Eye (tissue), 1 donor: ENCODE measurements at places on chromosomes 4 and X.

DNA sequence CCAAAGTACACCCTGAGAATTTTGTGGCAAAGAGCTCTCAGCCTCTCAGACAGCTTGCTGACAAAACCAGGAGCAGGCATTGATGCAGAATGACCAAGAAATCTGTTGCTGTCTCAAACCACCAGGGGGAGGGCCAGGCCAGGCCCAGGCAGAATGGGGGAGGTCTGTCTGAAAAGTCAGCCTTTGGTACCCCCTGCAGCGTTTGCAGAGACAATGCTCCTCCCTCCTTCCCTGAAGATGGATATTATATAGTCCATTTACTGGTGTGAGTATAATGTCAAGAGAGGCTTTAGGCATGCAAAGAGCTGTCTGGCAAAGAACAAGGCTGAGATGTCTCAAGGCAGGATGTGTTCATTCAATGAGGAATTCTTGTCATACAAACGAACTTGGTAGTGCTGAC, 52.9 kb upstream of the TRPC5OS start:
- peak; percentile 46 for DNase-seq

DNA sequence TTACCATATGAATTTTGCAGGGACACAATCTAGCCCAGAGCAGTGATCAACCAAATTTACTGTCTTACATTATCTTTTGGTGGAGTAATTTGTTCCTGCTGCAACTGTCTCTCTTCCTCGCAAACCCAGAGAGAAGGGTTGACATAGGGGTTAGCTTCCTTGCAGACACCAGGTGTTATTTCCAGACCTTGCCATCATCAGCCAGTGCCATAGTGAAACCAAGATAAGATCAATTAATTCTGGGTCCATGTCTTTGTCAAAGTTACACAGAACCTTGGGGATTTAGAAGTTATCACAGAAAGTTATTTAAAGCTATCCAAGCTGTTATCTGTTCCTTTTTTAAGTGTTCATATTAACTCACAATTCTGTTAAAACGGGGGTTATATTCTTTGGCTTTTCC, 23.6 kb upstream of the GPRIN3 start:
- DNase-seq = no peak

DNA sequence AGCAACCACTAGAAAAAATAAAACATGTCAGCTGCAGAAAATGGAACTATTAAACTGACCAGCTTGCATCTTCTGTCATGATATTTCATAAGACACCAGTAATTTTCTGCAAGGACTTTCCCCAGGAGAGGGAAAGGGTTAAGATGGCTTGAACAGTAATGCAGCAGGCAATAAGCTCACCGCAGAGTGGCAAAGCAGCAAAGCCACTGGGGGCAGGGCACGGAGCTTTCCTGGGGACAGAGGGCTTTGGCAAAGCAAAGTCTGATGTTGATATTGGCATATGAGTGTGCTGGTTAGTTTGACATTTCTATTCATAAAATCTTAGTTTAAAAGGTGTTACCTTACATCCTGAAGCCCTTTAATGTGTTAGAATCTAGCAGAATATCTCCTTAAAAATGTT, 55.1 kb upstream of the NAP1L5 start:
- peak; percentile 31 for DNase-seq

GRCh38 chr4:132114885-132115284, 1034.2 kb upstream of the PCDH10 start:
- no peak for DNase-seq

DNA sequence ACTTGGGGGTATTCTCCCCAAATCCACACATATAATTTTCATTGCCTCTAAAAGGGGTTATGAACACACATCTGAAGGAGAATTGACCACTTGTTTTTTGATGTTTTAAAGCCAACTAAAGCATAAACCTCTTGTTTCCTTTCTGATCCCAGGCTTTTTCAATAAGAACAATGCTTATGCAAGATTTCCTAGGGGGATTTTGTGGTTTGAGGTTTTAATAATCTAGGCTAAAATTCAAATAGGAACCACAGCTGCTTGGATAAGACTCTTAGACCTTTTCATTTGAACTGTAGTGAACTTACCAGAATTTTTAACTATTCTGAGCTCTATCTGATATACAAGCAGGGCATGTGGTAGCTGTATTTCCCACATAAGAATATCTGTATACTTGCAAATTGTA, 651.1 kb downstream of the ANKRD50 start:
- peak; percentile 57 for DNase-seq

DNA sequence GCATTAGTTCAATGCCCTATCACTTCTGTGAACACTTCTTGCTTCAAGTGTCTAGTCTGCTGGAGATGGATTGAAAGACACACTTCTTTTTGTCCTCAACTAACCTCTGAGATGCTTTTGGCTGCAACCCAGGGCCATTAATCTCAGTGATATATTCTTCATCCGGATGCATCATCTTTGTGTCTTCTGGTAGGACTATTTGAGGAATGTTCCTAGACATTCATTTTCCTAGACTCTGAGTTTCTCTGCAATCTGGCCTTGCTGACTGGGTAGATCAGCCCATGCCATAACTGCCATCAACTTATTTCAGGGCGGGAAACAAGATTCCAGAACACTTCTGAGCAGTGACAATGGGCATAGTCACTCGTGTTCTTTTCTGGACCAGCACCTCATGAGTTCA, 329.4 kb downstream of the PDGFC start:
- DNase-seq = no peak

DNA sequence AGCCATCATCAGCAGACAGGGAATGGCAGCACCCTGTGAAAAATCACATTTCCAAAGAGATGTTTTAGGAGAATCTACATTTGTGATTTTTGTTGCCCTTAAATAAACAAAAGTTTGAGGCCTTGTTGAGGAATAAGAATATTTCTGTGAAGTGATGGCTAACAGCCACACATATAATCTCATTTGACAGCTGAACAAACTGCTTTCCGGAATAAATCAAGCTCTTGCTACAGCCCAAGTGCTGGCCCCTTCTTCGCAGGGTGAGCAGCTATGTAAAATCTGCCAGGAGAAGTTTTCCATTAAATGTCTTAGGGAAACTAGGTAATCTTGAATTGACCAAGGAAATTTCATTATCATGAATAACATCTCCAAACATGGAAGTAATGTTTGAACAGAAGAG, 106.4 kb upstream of the GPM6B start:
- DNase-seq = peak; percentile 16

GRCh38 chrX:8890794-8891193, 89.6 kb upstream of the FAM9A start:
- no peak for DNase-seq

GRCh38 chrX:151386838-151387459, 10.1 kb upstream of the VMA21 start:
- DNase-seq = no peak

DNA sequence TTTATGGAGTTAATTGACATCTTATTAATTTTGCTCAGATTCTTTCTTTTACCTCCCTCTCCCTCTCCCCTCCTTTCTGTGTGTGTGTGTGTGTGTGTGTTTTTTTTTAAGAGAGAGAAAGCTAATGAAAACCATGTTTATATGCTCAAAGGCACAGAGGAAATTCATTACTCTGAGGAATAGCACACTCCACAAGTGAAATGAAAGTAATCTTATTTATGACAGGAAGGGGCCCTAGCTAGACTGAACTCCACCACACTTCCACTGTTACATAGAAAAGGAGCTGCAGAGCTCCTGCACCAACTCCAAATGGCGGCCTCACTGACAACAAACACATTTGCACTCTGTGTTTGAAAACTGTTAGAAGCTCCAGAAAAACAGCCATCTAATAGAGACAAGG, 150.6 kb downstream of the RASL11B start:
- DNase-seq = peak; percentile 62

DNA sequence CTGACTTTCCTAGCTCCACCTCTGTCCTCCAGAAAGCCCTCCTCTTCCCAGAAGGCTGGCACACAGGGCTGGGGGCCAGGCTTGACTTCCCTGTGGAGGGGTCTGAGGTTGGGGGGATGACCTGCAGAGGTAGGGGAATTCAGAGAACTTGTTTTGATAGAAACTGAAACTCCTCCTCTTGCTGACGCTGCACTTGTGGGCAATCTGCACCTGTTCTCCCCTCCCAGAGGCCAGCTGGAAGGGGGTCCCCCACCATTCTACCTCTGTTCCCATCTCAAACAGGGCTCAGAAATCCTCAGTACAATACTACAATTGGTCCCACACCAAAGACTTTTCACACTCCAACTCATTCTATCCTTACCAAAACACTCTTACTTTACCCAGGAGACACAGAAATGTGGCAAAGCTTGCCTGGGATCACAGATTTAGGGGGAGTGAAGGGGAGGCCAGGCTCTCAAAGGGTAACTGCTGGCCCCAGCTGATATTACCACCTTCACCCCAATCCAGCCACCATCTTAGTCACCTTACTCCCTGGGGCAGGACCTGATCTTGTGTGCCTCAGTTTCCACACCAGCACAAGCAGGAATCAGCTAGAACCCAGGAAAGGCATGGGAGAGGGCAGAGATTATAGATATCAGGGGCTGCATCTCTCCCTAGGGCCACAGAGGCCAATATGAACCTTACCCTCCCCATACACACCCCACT, 18.5 kb downstream of the OTUD5 start:
- DNase-seq = no peak

DNA sequence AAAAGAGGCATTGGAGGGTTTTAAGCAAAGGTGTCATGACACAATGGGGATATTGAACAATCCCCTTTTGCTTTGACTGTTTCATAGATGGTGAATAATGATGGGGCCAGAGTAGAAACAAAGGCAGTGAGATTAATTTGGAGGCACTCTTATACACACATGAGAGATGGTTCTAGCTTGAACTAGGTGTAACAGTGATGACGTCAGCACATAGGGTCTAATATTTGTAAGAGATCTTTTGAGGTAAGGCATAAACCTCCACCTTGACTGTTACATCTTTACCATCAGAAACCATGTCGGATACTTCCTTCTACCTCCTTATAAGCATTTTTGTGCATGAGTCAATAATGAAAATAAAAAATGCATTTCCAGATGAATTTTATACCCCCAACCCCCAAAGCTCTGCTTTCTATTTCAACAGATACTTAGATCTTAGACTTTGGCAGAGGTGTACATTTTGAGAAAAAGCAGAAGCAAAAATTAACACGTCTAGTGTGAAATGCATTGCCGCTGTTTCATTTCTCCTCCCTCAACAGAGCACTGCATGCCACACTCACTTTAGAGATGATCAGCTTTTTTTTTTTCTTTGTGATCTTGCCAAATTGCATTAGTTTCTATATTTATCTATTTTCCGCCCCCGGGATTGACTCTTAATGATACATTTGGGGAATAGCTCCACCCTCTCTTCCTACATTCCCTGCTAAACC, 87.2 kb downstream of the HS3ST1 start:
- DNase-seq = no peak

DNA sequence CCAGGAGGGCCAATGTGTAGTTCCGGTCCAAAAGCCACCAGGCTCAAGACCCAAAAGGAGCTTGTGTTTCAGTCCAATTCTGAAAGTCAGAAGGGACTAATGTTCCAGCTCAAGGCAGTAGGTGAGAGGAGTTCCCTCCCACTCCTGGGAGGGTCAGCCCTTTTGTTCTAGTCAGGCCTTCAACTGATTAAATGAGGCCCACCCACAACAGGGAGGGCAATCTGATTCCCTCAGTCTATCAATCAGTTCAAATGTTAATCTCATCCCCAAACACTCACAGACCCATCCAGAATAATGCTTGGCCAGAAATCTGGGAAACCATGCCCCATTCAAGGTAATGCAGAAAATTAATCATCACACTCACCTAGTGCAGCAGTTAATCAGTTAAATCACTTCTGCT, 35.8 kb upstream of the RASGEF1B start:
- no peak for DNase-seq

DNA sequence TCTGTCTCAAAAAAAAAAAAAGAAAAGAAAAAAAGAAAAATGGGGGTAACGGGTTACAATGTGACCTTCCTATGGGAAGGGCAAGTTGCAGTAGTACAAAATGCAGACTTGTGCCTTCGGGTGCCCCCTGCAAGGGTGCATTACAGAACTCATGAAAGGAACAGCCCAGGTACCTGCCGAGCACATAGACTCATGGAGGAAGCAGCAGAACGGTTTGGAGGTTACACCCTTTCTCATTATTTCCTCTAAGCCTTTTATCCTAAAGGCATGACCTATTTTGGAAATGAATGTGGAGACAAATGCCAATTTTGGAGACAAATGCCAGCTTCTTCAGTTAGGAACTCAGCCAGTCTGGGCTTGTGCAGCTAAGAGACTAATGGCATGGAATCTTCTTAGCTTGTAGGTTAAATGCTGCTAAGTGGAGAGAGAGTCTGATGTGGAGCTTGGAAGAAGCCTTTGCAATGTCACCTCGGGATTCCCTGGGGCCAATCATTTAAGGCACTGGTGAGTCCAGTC, 44.1 kb upstream of the PRKX start:
- no peak for DNase-seq

DNA sequence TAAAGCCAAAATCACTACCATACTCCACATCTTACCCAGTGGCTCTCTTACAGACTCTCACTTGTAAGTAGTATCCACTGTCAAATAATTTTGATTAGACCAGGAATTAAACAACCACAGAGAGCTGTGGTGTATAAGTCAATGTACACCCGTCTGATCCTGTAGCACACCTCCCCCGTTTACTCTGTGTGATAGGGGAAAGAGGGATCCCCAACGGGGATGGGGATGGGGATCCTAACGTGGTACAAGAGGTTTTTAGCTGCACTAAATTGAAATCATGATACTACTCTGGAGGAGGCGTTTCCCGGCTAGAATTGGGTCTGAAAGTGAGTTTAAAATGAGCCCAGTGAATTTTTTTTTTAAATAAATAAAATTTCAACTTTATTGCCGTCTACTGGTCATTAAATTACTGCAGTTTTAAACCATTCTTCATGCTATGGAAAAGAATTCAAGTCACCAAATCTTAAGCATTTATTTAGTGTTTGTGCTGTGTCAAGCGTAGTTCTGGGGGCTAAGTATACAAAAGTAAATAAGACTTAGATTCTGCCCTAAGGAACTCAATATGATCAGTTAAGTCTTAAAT, 76.6 kb downstream of the INTS12 start:
- DNase-seq = peak; percentile 14

GRCh38 chrX:43019021-43019420, 241.1 kb upstream of the PPP1R2C start:
- no peak for DNase-seq

DNA sequence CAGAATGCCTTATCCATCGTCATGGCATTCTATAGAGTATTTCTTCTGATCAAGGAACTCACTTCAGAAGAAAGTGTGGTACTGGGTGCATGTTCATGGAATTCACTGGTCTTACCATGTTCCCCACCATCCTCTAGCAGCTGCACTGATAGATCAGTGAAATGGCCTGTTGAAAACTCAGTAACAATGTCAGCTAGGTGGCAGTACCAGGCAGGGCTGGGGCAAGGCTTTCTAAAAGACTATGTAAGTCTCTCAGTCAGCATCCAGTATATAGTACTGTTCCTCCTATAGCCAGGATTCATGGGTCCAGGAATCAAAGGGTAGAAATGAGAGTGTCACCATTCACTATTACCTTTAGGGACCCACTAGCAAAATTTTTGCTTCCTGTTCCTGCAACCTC, 15.8 kb upstream of the LDB2 start:
- no peak for DNase-seq

GRCh38 chrX:17603196-17603595, 134.1 kb upstream of the SCML1 start:
- no peak for DNase-seq
